ENCODE measurements at places on chromosomes 11 and 22.

GRCh38 chr22:22813126-22814075 lies 74.2 kb upstream of the IGLL5 start:
- DNase-seq, result no peak

DNA sequence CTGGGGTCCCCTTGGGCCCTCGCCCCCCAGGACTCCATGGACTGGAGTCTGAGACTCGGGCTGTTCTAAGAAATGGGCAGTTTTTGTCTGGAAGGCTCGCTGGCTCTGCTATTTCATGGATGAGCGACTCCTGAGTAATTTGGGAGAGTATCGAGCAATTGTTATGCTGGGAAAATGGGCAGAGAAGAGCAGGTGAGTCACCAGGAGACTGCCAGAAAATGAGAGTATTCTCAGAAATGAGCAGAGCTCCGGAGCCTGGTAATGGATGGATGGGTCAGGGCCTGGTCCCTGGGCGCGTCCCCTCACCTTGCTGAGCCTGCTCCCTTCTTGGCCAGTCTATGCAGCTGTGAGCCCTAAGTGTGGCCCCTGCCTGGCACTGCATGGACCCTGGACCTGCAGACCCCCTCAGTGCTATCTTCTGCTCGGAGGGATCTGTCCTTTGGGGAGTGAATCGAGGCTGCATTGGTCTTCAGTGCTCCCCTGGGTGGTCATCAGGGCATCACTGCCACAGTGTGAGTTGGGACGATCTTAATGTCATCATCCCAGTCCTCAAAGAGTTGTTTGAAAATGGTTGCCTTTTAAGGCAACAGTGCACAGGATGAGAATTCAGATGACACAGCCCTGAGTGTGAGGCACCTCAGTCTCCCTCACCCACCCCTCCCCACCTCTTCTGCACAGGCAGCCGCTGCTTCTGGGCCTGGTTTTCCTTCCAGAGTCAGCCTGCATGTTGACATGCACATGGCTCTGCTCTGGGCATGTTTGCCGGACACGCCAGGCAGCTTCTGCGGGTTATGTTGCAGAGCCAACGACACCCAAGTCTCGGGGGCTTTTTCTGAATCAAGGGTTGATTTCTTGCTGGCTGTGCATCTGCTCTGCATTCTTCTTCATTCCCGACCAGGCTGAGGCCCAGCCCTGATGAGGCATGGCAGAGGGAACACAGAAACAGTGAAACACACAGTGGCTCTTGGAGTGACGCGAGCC lies 519.0 kb downstream of the TBC1D22A start:
- no peak for DNase-seq

DNA sequence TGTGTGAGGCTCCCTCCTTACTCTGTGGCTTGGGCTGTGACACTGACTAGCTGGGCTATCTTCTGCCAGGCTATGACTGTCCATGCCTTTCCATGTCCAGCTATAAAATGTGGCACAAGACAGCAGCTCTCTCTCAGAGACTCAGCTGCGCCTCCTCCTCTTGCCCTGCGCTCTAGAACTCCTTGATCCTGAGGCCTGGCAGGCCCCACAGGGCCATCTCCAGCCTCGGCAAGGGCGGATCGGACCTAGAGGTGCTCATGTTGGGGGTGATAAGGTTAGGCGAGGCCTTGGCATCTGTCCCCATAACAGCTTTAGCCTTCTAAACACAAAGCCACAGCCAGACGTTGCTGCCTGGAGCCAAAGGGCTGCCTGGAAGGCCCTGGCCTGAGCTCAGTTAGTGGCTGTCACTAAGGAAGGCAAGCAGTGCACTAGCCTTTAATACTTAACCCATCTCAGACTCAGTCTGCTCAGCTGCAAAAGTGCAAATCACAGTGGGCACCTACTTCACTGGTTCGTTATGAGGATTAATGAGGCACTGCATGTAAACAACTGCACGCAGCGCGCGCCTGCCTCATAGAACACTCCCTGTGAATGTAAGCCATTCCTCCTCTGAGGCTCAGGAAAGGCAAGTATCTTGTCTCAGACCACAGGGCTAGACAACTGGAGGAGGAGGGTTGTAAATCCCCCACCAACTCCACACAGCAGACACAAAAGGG lies 1.2 kb downstream of the GUCD1 start:
- no peak for DNase-seq

DNA sequence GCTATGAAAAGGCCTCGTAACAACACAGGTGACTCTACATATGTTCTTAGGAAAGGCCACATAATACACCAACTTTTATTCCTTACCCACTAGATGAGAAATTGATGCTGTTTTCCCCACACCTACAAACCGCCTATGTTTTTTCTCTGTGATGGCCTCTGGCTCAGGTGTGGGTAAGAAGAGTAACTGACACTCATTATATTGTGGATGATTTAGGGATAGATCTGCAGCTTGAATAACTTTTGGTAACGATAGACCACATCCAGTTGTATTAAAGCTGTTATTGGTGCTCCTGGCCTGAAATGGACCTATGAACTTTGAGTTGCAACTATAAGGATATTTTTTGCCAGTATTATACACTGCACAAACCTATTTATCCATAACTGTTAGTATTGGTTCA lies 3.6 kb downstream of the LDHA start:
- DNase-seq, result no peak

DNA sequence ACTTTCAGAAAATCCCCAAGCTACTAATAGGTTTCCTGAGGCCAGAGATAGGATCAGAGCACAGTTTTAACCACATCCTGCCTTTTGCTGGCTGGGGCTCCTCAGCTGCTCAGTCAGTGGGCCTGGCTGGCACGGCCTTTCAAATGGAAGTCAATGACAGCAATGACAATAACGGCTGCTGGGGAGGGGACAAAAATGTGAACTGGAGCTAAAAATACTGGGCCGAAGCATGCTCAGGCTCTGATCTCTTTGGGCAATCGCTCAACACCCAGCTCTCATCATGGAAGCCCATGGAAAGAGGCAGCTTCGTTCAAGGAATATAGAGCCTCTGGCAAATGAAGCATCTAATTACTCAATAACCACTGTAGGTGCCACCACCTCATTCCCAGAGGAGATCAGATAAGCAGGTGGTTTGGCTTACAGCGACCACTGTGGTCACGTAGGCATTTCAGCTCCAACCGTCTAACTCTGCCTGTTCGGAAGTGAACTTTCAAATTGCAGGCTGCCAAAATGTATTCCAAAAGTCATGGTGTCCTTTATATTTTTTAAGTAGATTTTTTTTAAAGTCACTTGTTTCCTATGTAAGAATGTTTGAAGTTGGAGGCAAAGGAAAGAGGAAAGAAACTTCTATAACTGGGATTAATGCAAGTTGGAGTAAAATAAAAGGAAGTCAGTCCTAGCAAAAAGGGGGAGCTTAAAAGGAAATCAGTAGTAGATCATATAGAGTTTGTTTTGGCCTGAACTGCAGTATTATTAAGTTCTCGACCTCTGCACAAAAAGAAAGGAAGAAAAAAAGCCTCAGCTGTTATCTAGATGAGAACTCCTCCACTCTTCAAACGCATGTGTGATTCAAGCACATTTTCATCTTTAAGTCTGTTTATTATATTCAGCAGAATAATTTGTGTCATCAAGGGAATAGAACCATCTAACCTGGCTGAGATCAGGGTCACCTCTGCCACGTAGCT lies 14.1 kb downstream of the WT1 start:
- DNase-seq, result peak; percentile 32

DNA sequence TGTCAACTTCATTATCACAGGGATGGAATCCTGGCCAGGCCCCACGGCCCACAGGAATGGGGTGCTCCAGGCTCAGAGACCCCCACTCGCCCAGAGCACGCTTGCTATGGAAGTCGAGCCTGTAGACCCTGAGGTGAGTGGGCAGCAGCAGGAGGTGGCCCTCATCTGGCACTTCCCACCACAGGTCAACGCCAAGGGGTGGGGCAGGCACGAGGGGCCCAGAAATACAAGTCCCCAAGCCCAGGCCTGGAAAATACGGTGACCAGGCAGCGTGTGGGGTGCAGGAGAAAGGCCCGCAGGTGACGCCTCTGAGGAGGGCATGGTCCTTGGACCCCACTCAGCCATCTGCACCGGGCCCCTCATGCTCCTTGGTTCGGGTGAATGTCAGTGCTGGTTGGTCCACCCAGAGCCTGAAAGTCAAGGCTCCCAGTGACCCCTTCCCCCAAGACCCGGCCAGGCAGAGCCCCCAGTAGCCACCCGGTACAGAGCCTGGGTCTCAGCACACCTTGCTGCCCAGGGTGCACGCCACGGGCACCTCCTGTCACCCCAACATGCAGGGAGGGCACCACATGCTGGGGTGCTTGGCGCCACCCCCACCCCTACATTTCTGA lies 2.4 kb downstream of the MOB2 start:
- DNase-seq, result no peak

DNA sequence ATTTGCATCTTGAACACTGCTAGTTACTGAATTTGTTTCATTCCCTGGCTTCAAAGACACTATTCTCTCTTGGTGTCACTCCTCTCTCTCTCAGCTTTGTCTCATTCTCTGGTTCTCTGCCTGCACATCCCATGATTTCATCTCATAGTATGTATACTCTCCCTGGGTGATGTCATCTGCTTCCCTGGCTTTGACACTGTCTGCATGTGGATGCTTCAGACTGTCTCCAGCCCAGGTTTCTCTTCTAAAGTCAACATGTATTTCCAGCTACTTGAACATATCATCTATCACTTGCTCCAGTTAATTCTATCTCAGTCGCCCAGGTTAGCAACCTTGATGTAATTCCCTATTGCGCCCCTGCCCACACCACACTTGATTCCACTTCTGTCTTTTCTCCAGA lies 9.3 kb upstream of the ACAT1 start:
- no peak for DNase-seq

DNA sequence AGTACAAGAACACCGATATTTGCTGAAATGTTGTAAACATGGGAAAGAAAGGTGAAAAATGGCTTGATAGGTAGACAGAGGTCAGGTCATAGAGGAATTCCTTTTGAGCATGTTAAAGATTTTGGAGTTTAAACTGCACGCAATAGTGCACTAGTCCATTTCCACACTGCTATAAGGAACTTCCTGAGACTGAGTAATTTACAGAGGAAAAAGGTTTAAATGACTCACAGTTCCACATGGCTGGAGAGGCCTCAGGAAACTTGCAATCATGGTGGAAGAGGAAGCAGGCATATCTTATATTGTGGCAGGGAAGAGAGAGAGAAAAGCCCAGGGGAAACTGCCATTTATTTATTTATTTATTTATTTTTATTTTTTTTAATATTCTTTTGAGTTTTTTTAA lies 5.0 kb downstream of the OR10A5 start:
- no peak for DNase-seq

- no peak for DNase-seq
Observed at GRCh38 chr11:8068605-8069221, 12.3 kb upstream of the TUB start.

DNA sequence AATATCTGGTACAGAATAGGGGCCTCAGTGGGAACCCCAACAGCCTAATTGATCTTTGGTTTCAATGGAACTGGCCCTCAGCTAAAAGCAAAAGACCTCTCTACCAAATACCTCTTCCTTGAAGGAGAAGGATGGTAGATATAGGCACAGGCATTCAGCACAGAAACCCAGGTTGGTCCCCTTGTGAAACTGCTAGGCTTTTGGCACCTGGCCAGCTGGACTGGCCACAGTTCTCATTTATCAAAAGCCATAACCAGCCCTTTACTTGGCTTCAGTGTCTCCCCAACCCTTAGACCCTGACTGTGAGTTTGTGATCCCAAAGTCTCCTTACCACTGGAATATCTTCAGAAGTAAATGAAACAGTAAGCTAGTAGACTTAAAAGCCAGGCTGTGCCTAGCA lies 152.9 kb downstream of the TENM4 start:
- DNase-seq, result no peak

DNA sequence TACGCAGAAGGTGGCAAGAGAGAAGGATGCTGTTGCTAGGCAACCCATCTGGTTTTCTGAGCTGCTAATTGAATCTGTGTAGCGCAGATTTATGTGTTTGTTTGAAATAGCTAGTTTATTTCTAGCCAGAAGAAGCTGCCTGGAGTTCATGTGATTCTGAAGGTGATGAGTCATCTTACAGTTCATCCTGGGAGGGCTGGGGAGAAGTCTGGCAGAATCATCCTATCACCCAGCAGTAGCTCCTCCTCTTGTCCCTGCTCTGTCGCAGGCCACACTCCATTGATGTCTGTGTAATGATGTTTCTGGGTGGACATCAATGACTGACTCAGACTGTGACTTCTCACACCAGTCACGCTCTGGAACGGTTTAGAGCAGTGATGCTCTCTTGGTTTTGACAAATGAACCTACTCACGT lies 4.8 kb upstream of the FBXO7 start:
- no peak for DNase-seq

GRCh38 chr11:101438126-101438525 lies 145.7 kb downstream of the TRPC6 start:
- DNase-seq, result no peak

DNA sequence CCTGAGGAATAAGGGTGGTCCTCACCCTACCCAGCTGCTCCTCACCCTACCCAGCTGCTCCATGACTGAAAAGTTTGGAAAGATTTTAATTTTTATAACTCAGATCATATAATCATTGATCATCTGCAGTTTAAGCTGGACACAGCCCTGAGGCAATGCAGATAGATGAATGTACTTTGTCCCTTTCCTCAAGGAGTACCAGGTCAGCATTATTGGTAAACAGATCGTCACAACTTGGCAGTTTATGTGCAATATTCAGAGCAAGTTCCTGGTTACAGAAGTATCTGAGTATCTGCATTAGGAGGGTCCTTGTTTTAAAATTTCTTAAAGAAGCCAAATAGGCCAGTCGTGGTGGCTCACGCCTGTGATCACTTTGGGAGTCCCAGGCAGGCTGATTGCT lies 3.6 kb downstream of the TNRC6B start:
- DNase-seq, result no peak

DNA sequence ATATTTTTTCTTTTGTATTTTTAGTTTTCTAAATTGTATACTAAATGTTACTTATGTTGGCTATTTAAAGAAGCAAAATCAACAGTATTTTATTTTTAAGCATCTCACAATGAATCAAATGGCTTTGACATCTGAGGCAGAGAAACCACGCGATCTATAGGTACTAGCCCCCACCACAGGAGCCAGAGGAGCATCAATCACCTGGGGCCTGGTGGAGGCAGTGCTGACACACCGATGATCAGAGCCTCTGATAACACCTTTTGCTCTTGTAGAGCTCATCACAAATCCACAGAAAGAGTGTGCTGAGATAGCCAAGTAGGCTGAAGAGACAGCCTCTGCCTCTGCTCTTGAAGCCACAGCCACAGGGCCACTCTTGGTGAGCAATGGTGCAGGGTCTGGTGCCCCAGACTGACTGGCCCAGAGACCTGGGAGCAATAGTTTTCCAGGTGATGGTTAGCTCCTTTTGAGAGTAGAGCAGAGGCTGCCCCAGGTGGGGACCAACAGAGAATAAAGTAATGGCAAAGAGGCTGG lies 25.2 kb downstream of the HIRA start:
- no peak for DNase-seq

- DNase-seq, result no peak
Observed at GRCh38 chr11:74707602-74708510, 23.4 kb downstream of the CHRDL2 start.

- no peak for DNase-seq
Observed at GRCh38 chr11:95584180-95584579, 205.4 kb downstream of the FAM76B start.
